SK-N-SH treated with all-trans-retinoic acid at 6 μM for 48 hours (cell line): ENCODE measurements at places on chromosomes 11 and 22.

GRCh38 chr11:32444186-32444585, 8.8 kb upstream of the WT1 start:
- ATAC-seq: no peak

- ATAC-seq: no peak
Observed at GRCh38 chr11:131449036-131450019, 78.9 kb downstream of the NTM start.

- peak; percentile 50; the same call in 1 of the 3 replicates for ATAC-seq
Observed at GRCh38 chr11:36131721-36132397, 157.4 kb downstream of the COMMD9 start.

- no peak for ATAC-seq
Observed at GRCh38 chr22:36304429-36304828, 51.5 kb downstream of the APOL1 start.

GRCh38 chr11:91804042-91804441, 420.6 kb upstream of the FAT3 start:
- ATAC-seq: peak; percentile 54

GRCh38 chr11:78339483-78339882, 78.1 kb downstream of the GAB2 start:
- ATAC-seq: no peak

GRCh38 chr22:19845054-19845722, 9.5 kb downstream of the GNB1L start:
- peak; percentile 5 for ATAC-seq

DNA sequence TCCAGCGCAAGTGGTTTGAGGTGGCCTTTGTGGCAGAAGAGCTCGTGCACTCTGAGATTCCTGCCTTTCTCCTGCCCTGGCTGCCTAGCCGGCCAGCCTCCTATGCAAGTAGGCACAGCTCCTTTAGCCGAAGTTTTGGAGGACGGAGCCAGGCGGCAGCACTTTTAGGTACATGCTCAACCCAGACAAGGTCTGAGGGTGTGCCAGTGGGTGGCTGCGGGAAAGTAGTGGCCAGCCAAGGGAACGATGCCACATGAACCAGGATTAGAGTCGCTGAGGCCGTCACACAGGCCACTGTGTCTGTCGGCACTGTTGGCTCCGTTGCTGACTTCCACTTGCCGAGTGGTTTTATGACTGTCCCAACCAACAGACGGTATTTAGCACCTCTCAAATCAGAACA, 64.8 kb upstream of the YWHAH start:
- no peak for ATAC-seq

GRCh38 chr11:88068848-88069554, 106.2 kb downstream of the RAB38 start:
- no peak for ATAC-seq

DNA sequence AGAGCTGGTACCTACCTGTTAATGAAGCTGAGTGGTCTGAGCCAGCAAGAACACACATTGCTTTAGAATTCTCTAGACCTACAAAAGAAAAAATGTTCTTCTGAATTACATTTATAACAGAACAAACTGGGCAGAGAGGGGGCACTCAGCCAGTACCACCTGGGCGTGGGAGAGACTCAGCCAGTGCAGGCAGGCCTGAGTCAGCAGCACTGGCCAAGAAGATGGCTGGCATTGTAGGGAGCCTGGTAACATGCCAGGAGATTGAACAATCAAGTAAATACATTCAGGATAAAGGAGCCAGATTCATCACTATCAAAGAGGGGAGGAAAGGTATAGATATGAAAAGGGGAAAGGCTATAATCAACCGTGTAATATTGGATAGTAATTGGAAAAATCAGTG, 19.9 kb downstream of the SERGEF start:
- ATAC-seq: no peak

DNA sequence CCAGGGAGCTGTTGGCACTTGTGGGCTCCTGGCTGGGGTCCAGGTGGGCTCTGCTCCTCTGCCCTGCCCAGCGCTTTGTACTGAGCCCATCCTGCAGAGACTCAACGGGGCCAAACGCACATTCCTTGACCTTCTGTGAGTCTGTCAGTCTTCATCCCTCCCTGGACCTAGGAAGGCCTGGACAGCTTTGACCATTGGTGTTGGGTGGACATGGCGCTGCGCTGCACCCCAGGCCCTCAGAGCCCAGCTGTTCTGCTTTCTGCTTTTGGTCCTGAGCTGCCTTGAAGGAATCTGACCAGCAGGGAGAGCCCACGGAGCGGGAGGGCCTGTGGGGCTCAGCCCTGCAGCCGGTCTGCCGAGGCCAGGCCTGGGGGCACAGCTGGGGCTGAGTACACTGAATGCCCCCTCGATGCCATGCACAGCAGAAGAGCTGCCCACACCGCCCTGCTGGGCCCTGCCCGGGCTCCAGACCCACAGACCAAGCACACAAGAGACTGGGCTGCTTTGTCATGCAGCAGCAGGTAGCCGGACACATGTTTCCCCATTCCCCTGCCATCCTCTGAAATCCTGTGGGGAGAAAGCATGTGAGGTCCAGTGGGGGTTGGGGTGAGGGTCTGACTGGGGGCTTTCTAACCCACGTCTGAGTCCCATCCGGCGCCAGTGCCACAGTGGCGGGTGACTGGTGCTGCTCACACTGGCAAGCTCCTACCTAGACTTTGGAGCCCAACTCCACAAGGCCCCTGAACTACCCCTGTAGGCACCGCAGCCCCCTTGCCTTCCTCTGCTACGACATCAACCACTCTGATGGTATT, 24.1 kb upstream of the CCDC188 start:
- peak; percentile 70 for ATAC-seq

DNA sequence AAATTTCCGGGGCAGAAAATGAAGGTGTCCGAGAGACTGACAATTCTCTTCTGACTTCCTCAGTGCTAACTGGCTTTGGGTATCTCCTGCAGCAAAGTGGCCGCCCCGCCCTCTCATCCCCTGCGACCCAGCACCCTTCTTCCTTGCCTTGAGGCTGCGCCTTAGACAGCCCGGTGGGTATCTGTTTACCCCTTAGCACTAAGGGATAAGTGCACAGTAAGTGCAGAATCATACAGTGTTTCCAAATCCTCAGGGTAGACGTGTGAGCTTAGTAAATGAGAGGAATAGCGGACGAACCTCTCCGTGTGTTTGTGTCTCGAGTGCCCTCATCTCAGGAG, 368 bp upstream of the CHORDC1 start:
- ATAC-seq: peak; percentile 79

- peak; percentile 69 for ATAC-seq
Observed at GRCh38 chr11:61173456-61173855, 12.2 kb upstream of the VPS37C start.

GRCh38 chr11:128040603-128041002, 546.8 kb downstream of the ETS1 start:
- ATAC-seq: no peak

GRCh38 chr22:49229483-49230193, 598.0 kb downstream of the BRD1 start:
- ATAC-seq: no peak

DNA sequence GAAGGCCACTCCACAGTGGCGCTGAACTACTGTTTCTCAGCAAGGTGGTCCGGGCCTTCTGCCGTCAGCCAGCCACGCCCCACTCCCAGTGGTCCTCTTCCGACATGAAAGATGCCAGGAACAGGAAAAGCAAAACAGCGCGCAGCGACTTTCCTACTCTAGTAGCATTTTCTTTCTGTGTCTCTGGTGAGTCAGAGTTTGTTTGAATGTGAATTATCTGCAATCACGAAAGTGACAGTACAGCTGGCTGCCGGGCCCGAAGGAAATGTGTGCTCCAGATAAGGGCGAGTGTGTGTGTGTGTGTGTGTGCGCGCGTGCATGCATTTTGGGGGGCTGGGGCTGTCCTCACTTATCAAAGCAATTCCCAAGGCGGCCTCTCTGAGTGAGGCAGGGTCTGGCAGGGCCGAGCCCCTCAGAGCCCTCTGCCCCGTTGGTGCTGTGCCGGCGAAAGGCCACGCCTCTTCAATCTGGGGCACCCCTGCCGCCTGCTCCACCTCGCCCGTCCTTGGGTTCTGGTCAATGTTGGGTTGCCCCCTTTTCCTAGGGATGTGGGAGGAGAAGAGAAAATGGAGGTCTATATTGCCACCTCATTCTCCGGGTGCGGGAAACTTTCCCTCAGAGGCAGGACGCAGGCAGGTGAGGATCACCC, 288.5 kb downstream of the KIRREL3 start:
- 0 out of 3 replicates have a peak, but pooled peaks have one; percentile 23 for ATAC-seq

GRCh38 chr11:3659595-3660515, 11.3 kb downstream of the CHRNA10 start:
- ATAC-seq: no peak

DNA sequence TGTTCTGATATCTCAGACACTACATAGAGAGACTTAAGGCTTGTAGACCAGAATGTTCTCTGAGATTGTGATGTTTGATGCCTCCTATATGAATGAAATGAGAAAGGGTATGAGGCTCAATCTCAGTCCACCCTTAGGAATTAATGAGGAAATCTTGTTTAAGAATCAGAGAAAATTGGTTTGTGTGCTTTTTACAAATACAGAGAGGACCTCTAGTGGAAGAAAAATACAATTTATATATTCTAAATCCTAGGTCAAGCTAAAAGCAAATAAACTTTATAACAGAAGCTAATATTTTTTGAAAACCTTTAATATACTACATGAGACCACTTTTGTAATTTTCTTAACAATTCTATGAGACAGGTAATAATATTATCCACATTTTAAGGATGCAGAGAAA, 5.0 kb upstream of the OR52H1 start:
- ATAC-seq: no peak

GRCh38 chr22:42331014-42331413, 60.6 kb upstream of the TCF20 start:
- ATAC-seq: no peak

DNA sequence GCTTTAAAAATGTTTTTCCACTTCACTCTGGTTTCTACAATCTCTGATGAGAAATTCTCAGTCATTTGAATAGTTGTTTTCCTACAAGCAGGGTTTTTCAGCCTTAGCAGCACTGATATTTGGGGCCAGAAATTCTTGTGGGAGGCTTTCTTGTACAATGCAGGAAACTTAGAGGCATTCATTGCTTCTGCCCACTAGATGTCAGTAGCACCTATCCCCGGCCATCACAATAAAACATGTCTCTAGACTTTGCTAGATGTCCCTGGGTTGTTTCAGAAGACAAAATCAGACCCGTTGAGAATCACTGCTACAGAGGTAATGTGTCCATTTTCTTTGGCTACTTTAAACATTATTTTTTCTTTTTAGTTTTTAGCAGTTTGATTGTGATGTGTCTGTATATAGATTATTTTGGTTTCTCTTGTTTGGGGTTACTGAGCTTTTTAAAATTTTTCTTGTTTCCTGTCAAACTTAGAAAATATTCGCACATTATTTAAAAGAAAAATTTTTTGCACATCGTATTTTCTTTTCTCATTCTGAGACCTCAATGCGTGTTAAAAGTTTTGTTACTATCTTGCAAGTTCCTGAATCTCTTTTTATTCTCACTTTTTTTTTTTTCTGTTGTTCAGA, 60.8 kb upstream of the CCDC179 start:
- ATAC-seq: peak; percentile 99

GRCh38 chr22:37501610-37502341, 15.6 kb upstream of the MFNG start:
- peak; percentile 43 for ATAC-seq

DNA sequence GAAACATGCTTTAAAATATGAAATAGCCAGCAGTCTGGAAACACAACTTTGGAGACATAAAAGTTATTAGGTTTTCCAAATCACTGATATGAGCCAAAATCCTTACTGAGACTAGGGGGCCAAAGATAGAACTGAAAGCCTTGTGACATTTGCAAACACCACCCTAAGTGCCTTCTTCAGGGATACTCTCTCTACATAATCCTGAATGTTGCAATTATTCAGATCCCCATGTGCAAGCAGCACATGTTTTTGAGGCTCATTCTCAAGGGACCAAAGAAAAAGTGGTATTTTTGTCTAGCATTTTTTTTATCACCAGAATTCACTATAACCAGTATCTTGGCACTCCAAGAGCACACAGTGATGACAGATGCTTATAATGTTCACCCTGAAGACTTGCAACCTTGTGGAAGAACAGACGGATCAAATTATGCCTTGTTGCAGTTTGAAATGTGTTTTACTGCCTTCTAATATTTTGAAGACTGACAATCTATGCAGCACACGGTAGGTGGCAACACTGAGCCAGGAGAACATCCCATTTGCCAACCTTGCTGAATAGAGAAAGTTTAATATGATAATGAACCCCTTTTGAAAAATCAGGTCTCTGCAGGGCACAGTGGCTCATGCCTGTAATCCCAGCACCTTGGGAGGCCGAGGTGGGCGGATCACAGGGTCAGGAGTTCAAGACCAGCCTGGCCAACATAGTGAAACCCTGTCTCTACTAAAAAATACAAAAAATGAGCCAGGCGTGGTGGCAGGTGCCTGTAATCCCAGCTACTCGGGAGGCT, 78.5 kb downstream of the PLEKHA7 start:
- ATAC-seq: peak; percentile 84
